ENCODE measurements at places on chromosomes 7 and 10.

DNA sequence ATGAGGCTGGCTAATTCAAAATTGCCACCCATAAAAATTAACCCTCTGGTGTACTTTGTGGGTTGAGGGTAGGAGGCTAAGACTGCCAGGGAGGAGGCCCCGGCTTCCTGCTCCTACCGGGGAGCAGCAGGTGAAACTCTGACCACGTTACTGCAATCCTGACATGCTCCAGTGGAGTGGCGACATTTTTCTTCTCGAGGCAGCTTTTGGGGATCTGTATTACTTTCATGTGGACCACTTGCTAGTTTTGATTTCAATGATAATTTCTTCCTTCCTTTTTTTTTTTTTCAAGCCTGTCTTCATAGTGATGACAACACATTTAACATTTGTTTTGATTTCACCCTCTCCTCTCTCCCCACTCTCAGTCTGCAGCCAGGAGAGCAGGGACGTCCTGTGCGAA lies 14.6 kb downstream of the GATA3 start:
- no peak for DNase-seq

GRCh38 chr10:100186253-100187212 lies 704 bp upstream of the ERLIN1 start:
- DNase-seq = peak; percentile 73

GRCh38 chr10:106450966-106451365 lies 713.5 kb downstream of the SORCS1 start:
- DNase-seq = no peak

DNA sequence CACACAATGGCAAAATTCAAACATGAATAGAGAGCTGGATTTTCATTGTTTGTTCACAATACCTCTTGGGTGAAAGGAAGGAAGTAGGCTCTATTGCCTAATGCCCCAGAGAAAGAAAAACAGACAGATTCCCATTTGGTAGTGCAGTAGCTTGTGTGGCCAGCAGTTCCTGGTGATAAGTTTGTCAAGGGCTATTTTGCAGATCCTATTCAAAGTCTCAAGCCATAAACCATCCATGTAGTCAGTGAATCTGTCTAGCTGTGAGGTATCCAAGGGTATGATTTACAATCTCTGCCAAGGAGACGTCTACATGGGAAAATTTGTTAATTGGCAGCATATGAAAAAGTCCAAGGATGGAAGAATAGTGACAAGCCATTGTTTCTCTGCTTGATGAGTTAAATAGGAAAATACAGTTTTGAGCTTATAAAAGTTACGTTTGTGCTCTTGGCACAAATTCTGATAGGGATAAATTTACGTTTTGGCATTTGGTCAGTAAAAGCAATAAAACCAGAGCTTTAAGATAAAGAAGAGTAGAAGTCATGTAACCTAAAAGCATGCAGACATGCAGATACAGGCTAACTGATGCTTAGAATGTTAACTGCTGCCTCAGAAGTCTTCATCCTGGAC lies 269.1 kb downstream of the GATA3 start:
- DNase-seq = peak; percentile 53

- DNase-seq = no peak
These were observed 75.0 kb upstream of the TES start for GRCh38 chr7:116135306-116135705.

GRCh38 chr7:133434246-133434865 lies 181.5 kb downstream of the EXOC4 start:
- peak; percentile 70 for DNase-seq

GRCh38 chr10:11180228-11180627 lies 162.6 kb downstream of the CELF2 start:
- no peak for DNase-seq

GRCh38 chr10:54613162-54613561 lies 187.9 kb downstream of the PCDH15 start:
- no peak for DNase-seq

DNA sequence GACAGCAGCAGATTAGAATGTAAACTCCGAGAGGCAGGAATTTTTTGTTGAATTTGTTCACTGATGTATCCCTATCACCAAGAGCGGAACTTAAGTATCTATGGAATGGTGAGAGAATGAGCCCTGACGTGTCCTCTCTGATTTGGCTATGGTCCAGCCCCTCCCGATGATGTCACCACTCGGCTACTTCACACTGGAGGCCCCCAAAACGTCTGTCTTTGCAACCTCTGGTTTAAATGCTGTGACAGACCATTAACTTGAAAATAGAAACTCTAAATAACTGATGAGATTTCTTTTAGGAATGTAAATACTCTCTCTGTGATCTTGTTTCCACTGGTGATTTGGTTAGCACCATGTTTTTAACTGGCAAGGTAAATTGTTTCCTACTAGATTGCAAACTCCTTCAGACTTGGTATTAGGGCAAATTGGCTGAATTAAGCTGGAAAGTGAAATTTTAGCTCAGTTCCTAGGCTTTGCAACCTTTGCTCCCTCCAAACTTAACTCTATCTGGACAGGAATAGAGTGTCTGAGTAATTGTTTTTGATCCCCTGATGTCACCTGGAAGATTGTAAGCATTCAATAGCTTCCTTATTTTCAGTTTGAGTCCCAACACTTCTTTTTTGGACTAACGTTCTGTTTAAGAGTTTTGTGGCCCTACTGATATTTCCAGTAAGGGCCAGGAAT lies 19.1 kb downstream of the SLC16A12 start:
- DNase-seq = peak; percentile 67
